ENCODE measurements at places on chromosomes 16 and 17.
A peak's percentile ranks its signal among the peaks of the same experiment; 100 is the strongest.

GRCh38 chr17:73628642-73629552 is 15.3 kb downstream of the SDK2 start:
- no peak for DNase-seq

DNA sequence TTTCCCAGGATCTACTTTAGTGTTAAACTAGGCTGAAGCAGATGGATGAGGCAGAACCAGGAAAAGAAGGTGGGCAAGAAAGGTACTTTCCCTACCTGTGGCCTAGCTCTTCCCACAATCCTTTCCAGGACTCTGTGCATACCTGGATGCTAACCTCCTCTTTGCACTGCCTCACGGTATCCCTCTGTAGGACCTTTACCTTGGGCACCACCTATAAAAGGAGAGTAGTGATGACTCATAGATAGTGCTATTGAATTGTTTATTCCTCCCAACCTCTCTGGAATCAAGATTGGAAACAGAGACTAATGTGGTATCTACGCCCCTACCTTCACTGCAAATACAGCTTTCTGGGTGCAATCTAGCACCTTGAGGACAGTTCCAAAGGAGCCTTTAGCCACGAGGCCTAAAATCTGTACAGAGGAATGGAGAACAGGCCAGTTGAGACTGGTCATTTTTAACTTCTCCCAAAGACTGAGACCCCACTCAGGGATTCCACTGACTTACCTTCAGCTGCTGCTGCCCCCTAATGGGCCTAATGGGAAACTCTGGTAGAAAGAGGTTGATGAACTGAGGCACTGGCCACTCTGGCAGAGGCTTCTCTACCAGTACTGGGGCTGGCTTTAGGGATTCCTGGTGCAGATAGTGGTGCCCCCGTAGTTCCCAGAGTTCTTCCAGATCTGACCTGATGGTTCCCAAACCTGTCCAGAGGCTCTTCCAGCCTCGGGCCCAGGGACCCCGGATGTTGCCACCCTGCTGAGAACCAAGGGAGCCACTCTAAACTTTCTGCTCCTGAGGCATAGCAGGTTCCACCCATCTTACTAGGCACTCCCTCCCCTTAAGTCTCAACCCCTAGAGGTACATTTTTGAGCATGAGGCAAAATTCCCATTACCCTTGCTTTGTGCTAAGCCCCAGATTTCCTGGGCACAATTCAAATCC is 781 bp downstream of the RSKR start:
- no peak for DNase-seq

- no peak for DNase-seq
Measured at GRCh38 chr17:73802314-73802713, 158.1 kb upstream of the SDK2 start.

DNA sequence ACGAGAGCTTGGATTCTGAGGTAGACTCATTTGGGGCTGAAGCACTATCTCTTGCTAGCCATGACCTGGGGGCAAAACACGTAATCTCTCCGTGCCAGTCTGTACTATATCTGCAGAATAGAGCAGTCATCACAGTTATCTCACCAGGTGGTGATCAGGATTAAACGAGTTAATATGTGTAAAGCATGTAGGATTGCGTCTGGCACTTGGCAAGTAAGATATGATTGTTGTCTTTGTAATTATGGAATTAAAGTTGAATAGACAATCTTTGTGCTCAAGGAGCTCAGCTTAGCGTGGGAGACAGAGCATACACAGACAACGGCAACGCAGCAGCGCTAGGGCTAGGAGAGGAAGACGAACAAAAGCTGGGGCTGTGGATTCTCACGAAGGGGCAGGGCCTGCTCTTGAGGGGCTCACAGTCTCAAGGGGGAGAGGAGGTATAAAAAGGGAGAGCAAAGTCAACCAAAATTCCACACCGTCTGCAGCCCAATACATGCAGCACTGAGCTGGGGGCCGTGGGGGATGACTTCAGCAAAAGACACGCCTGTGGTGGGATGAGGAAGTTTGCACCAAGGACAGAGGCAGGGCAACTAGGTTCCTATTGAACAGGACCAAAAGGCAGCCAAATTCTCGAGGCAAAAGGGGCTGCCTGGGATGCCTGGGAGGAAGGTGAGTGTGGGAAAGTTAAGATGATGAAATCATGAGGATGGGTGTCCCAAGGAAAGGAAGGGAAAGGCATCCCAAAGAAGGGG is 68.6 kb downstream of the SDK2 start:
- no peak for DNase-seq

- no peak for DNase-seq
Measured at GRCh38 chr16:28208824-28209223, 2.9 kb downstream of the XPO6 start.

- DNase-seq = no peak
Measured at GRCh38 chr16:69179328-69180010, 7.5 kb upstream of the SNTB2 start.

- no peak for DNase-seq
Measured at GRCh38 chr17:79012563-79013134, 3.1 kb upstream of the CANT1 start.

- DNase-seq = no peak
Measured at GRCh38 chr16:31395647-31396046, 2.5 kb downstream of the ITGAD start.

GRCh38 chr17:49508061-49508865 is 13.2 kb downstream of the NGFR start:
- no peak for DNase-seq

GRCh38 chr17:41769346-41769862 is 17.1 kb downstream of the JUP start:
- DNase-seq = no peak

- DNase-seq = no peak
Measured at GRCh38 chr17:32684087-32684958, 192.6 kb downstream of the MYO1D start.

DNA sequence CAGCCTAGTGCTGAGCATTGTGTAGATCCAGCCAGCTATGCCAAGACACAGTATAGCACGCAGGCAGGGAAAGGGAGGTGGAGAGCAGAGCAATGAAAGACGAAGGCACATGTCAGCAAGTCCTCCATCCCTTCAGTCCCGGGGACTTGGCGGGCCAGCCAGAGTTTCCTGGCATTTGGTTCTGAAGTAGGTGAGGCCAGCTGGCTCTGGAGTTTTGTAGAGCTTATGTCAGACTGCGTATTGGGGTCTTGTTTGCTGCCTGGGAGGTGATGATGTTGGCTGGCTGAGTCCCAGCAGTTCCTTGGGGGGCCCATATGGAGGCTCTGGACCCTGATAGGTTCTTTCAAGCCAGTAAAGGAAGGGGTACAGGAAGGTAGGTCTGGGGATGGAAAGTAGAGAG is 55.7 kb upstream of the AKTIP start:
- no peak for DNase-seq

DNA sequence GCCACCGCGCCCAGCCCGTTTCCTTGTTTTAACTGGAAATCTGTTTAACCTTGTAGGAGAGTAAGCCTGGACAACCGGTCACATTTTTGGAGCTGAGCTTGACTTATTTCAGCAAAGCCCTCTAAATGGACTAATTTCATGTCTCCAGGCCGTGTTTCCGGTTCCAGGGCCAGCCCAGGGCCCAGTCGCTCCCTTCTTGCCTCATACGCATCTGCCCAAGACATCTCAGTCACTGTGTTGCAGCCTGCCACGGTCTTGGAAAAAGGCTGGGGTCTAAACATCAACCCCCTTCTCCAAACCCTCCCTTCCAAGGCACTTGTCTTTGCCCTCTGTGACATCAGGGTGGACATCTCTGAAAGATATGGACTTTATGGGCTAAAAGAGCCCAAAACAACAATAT is 18.9 kb downstream of the PLEKHG4 start:
- no peak for DNase-seq

GRCh38 chr16:49000594-49000993 is 281.0 kb downstream of the CBLN1 start:
- DNase-seq = no peak

GRCh38 chr17:1058423-1059130 is 61.6 kb downstream of the TIMM22 start:
- no peak for DNase-seq

DNA sequence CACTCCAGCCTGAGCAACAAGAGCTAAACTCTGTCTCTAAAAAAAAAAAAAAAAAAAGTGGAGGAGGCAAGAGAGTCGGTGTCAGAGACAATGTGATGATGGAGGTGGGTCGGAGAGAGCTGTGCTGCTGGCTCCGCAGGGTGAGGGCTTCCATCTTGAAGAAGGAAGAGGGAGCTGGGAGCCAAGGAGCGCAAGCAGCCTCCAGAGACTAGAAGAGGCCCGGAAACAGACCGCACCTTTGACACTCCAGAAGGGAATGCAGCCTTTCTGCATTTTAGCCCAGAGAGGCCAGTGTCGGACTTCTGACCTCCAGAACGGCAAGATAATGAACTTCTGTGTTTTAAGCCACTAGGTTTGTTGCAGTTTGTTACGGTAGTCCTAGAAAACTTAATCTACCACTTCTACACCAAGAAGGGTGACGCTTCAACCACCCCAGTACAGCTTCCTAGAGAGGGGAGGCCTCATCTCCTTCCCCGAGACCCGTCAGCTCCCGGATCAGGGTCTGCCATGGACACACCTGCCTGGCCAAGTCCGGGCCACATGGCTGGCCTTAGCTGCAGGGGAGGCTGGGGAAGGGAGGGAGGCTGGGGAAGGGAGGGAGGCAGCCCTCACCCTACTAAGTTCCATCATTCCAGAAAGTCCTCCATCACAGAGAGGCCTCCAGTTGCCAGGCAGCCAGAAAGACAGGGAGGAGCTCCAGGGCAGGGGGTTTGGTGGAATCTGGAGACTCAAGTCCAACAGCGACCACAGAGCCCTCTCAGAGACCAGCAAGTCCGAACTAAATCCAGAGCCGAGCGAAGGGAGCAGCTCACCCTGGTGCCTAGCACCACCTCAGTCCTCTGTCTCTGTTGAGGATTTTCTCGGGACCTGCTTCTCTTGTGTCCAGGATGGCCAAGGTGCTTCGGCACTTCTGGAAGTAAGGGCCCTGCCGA is 13.2 kb upstream of the RBFOX3 start:
- no peak for DNase-seq

GRCh38 chr17:19654896-19655295 is 6.3 kb downstream of the ALDH3A2 start:
- DNase-seq = no peak

- DNase-seq = peak; percentile 18
Measured at GRCh38 chr17:49565948-49566491, 9.7 kb upstream of the NXPH3 start.

GRCh38 chr17:65156835-65157565 is 19.8 kb downstream of the RGS9 start:
- DNase-seq = no peak

GRCh38 chr16:86956437-86956836 is 360.8 kb downstream of the C16orf95 start:
- no peak for DNase-seq

- DNase-seq = no peak
Measured at GRCh38 chr16:78275420-78275819, 176.0 kb downstream of the WWOX start.

GRCh38 chr16:46519063-46519462 is 102.1 kb downstream of the SHCBP1 start:
- no peak for DNase-seq

GRCh38 chr16:67021321-67021720 is 7.6 kb upstream of the CBFB start:
- no peak for DNase-seq

DNA sequence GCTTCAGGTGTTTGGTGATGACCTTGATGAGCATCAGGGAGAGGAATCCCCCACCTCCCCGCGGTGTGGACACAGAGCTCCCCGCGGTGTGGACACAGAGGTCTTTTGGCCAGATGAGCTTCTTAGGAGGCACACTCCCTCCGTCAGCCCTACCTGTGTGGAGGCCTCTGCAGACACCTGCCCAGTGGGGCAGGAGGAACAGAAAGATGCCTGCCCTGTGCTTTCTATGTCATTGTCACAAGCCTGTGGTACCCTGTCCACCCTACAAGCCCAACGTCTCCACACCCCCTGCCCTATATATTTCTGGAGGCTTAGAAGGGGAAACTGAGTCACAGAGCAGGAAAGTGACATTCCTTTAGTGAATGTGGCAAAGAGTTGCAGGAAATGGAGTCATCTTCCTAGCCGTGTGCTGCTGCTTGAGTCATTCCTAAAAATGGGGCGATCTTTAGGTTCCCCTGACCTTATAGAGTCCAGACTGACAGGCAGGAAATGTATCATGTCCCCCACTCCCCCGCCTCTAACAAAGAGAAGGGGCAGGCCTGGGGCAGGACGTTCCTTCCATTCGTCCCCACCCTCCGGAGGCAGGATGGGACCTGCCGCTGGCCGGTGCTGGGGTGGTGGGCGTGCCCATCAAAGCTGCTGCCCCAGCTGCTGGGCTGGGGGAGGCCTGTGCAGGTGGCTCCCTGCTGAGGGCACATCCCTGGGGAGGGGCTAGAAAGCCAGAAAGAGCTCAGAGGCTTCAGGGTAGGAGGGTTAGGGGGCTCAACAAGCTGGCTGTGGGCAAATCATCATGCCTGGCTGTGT is 1.0 kb upstream of the C16orf74 start:
- DNase-seq = no peak

DNA sequence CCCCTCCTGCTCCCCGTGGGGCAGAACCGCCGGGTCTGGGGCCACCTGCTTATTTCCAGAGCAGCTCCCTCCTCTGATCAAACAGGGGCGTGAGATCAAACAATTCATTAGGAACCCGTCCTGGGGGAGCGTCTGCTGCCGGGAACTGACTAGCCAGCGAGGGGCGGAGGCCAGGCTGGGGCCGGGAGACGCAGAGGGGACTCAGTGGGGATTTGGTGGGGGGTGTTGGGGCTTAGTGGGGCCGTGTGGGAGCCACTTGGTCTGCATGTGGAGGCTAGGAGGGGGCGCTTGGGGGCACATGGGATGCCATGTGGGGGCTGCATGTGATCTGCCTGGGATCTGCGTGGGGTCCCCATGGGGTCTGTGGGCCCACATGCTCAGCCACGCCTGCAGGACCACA is 20.5 kb upstream of the CACNA1H start:
- no peak for DNase-seq

GRCh38 chr17:60371818-60372510 is 20.0 kb downstream of the USP32 start:
- no peak for DNase-seq

GRCh38 chr17:82933911-82934310 is 94.1 kb upstream of the ZNF750 start:
- no peak for DNase-seq

DNA sequence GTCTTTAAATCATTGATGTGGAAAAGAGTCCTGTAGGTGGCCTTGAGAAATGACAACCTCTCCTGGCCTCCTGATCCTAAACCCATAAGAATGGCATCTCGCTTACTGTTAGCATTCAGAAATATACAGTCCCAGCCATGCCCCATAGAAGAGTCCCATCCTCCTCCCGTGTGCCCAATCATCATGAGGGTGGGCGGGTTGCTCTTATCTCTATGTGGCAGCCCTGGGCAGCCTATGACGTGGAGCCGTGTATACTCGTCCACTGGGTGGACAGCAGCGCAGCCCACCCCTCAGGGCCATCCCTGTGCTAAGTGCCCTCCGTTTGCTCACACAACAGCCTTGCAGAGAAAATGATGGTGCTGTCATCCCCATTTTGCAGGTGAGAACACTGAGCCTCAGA is 105.3 kb downstream of the AMFR start:
- no peak for DNase-seq

GRCh38 chr17:5718726-5719125 is 134.4 kb upstream of the NLRP1 start:
- DNase-seq = no peak
